ENCODE measurements at places on chromosomes 3 and 15.

- DNase-seq: no peak
Measured at GRCh38 chr3:112610121-112610520, 30.8 kb downstream of the CCDC80 start.

GRCh38 chr3:153277029-153277428 lies 115.0 kb downstream of the RAP2B start:
- no peak for DNase-seq

GRCh38 chr15:75891895-75892294 lies 11.8 kb upstream of the FBXO22 start:
- no peak for DNase-seq

DNA sequence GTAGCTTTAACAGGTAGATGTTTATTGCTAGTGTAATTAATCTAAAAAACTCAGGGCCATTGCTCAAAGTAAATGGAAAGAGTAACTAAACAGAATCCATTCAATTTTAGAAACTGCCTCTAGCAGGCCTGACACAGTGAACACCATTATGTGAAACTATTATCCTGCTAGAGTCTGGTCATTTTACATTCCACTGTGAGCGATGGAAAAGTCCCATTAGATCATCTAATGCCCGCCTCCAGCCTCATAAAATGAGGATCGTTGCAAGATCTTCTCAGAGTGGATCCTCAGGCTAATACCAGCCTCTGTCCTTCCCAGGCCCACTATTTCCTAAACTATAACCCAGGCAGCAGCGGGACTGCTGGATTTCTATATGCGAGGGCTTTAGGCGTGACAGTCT lies 107.7 kb downstream of the WDR76 start:
- DNase-seq: no peak

DNA sequence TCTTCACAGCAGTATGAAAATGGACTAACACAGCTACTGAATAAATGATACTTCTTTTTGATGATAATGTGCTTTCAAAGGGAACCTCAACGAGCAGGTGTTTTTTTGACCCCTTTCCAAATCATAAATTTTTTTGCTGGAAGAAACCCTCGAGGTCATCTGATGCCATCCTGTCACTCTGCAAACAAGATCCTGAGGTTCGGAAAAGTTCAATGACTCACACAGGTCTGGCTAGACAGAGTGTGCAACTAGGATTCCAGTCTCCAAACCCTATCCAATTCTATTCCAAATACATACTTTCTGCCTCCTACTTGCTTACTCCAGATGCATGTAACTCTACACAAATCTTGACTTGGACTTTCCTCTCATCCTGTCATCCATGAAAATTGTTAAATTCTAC lies 124.7 kb downstream of the NEDD4 start:
- DNase-seq: no peak

All from femur (tissue), 1 donor.